ENCODE measurements at places on chromosomes 7 and 10. TPM values are rescaled to one million over a fixed set of nuclear protein-coding genes. Genes with fewer than 3 reads are reported as not detected.

Gene MLXIPL
- total RNA-seq, result not detected

Gene DNAH11
- total RNA-seq, result 0.24 TPM

Gene CLDN15
- total RNA-seq, result 31.1 TPM

Gene MICU1
- total RNA-seq, result 42.9 TPM

Gene LZTS2
- total RNA-seq, result 36.9 TPM

Gene ARHGEF35
- total RNA-seq, result 4.2 TPM

Gene ZNF365
- total RNA-seq, result 0.17 TPM

Gene PKD2L1
- total RNA-seq, result not detected

Gene KCNMA1
- 3.1 TPM for total RNA-seq

Gene GDF2
- total RNA-seq, result not detected

Gene DOCK1
- not detected for total RNA-seq

Gene TRIM50
- total RNA-seq, result not detected

Gene SLF2
- total RNA-seq, result 66.7 TPM

Gene ANKRD1
- total RNA-seq, result not detected

Gene SFTPA1
- total RNA-seq, result not detected

Gene SAP25
- 51.7 TPM for total RNA-seq

Gene LMOD2
- total RNA-seq, result not detected

Gene PDK4
- total RNA-seq, result 7.1 TPM

Gene MBL2
- total RNA-seq, result not detected

Gene CLEC5A
- total RNA-seq, result 0.24 TPM

Gene RINT1
- 28.0 TPM for total RNA-seq

Gene MKX
- total RNA-seq, result not detected

Gene OR2A7
- 1.3 TPM for total RNA-seq

Gene HOXA5
- total RNA-seq, result not detected

Gene ADGRA1
- not detected for total RNA-seq

Gene INSYN2A
- total RNA-seq, result not detected

Gene FEZF1
- total RNA-seq, result not detected

Gene SUN3
- total RNA-seq, result not detected

Gene VAX1
- total RNA-seq, result not detected

Gene SNX10
- 33.6 TPM for total RNA-seq

Gene SCART1
- 7.3 TPM for total RNA-seq

Gene CYP2C18
- not detected for total RNA-seq

Gene TFR2
- 8.3 TPM for total RNA-seq

Gene GCK
- 0.87 TPM for total RNA-seq

Measured in B cell (primary cell).